EL (cell line): ENCODE measurements at places on chromosomes 16 and 17.
A peak's percentile ranks its signal among the peaks of the same experiment; 100 is the strongest.

DNA sequence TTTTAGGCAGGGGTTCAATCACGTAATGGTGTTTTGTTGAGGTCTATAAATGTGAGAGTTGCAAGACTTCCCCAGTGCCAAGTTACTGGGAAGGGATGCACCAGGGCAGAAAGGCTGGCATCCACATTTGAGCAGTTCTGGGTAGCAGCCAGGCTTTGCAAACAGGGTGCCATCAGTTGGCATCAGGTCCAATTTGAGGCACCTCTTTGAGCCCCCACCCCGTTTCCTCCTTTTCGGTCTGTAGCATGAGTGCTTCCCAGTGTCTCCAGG, 142.6 kb upstream of the CACNG5 start:
- no peak for DNase-seq

- no peak for DNase-seq
These were observed 37.1 kb downstream of the KNOP1 start for GRCh38 chr16:19680881-19681340.

GRCh38 chr17:77242118-77242851, 101.5 kb downstream of the SEC14L1 start:
- DNase-seq: no peak

GRCh38 chr16:17304491-17305119, 166.2 kb downstream of the XYLT1 start:
- DNase-seq: no peak

- DNase-seq: no peak
These were observed 9.4 kb downstream of the GGA2 start for GRCh38 chr16:23500862-23501225.

DNA sequence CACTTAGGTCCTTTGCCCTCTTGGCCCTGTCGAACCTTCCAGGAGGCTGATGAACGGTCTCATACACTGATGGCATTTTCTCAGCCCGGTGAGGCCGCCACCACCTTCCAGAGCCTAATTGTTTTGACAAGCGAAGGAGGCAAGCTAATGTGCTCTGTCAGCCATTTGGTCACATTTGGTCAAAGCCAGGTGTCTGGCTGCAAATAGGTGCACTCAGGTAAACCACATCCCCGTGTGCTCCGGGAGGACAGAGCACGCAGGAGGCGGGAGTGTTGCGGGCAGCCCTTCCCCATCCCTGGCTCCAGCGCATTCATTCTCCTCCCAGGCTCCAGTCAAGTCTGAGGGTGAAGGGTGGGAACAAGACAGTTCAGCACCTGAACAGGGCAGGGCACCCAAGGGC, 240.1 kb downstream of the MSI2 start:
- no peak for DNase-seq

GRCh38 chr17:74945543-74945942, 9.8 kb downstream of the OTOP3 start:
- no peak for DNase-seq

GRCh38 chr16:35525979-35526590, 2066.7 kb downstream of the TP53TG3F start:
- no peak for DNase-seq

- DNase-seq: peak; percentile 68
These were observed 188.2 kb downstream of the FTO start for GRCh38 chr16:53892155-53892554.

- DNase-seq: no peak
These were observed 1.1 kb downstream of the CES2 start for GRCh38 chr16:66936462-66936861.

DNA sequence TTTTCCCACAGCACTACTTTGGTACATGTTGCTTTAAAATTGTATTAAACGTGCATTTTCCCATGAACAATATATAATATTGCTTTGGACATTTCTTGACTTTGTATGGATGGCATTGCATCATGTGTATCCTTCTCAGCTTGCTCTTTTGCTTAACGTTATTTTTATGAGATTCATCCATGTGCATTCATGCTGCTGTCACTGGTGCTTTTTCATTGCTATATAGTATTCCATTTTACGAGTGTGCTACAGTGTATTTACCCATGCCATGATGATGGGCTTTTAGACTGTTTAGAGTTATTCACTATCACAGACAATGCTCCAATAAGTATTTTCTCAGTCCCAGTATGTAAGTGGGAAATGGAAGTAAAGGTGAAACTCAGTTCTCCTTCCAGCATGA, 195.2 kb upstream of the COX10 start:
- DNase-seq: no peak

DNA sequence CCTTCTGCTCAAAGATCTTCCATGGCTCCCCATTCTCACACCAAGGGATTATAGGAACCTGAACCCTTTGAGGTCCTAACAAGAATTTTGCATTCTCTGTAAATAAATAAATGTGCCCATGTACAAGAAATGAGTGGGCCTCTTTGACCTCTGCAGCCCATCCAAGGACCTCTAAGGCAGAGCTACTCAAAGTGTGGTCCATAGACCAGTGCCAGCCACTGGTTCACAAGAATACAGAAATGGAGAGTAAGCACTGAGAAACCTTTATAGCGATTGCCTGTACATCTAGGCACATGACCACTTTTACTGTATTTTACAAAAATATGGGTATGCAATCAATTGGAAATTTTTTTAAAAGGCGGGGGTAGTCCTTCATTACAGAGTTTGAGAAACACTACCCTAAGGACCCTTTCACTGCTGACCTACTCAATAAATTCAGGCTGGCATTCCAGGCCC, 7.8 kb upstream of the SRCIN1 start:
- no peak for DNase-seq

DNA sequence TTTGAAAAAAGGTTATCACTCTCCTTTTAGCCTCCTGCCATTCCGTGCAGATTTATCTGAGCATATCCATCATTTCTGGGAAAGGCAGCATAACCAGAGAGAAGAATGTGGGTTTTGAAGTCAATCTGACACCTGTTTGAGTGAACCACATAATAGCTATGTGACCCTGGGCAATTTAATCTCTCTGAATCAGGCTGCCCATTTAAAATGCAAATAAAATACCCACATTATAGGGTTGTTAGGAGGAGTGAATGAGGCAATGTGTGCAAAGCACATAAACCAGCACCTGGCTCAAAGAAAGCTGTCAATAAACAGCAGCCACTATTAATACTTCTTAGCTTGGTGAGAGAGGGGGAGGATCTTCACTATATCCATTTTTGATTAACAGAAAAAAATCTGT, 88.0 kb downstream of the CACNG1 start:
- no peak for DNase-seq
